ENCODE measurements at places on chromosomes 6 and 20.
A peak's percentile ranks its signal among the peaks of the same experiment; 100 is the strongest.

DNA sequence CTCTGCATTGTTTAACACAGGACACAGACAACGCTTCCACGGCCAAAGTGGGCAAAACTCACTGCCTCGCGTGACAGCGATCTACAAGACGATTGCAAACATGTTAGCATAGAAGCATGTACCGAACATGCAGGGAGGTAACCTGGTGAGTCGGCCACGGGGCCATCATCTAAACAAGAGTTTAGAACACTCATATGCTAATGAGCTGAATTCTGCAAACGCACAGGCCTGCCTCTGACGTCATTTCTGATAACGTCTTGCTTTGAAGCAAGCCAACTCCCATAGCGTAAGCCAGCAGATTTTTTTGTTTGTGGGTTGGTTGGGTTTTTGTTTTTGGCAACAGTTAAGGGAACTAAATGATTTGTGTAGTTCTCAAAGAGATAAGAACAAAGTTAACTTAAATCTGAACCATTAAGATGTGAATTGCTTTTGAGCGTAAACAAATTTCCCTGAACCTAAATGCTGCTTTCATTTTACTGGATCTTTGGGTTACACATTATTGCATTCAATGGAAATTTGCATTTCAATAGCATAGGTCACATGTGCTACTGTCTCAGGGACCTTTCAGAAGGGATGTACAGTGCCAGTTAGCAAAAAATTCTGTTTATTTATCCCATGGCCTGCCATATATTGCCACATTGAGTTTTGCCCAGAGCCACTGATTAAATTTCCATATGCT, 184.5 kb upstream of the PDE10A start:
- no peak for DNase-seq

DNA sequence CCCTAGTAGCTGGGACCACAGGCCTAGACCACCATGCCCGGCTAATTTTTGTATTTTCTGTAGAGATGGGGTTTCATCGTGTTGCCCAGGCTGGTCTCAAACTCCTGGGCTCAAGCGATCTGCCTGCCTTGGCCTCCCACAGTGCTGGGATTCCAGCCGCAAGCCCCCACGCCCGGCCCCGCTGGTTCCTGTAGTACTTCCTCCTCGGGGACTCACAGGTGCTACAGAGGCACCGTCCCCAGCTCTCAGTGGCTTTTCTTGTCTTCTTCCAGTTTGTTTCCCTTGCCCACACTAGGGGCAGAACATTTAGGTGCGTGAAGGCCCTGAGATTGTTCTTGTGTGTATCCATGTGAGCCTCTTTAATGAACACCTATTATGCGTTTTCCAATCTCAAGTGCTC, 773 bp upstream of the ZBP1 start:
- DNase-seq, result no peak

- DNase-seq, result no peak
Observed at GRCh38 chr6:108562503-108562993, 1.8 kb downstream of the FOXO3 start.

GRCh38 chr6:72873433-72873832, 251.6 kb downstream of the KCNQ5 start:
- DNase-seq, result no peak

GRCh38 chr6:28880894-28881780, 42.6 kb downstream of the TRIM27 start:
- DNase-seq, result peak; percentile 53

- DNase-seq, result no peak
Observed at GRCh38 chr20:43721429-43722152, 5.2 kb downstream of the GTSF1L start.

- no peak for DNase-seq
Observed at GRCh38 chr20:58212636-58213035, 15.8 kb downstream of the ANKRD60 start.

DNA sequence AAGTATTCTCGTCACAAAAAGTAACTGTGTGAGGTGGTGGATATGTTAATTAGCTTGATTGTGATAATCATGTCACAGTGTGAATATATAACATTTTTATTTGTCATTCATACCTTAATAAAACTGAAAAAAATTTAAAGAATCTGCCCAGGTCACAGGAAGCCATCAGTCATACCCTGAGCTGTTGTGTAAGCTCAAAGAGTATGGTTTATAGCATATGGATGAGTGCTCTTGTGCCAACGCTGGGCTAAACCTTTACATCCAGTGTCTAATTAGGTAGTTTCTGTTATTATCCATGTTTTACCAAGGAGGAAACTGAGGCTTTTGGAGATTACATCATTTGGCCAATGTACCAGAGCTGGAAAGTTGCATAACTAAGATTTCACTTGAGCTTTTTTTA, 11.4 kb downstream of the PKIG start:
- no peak for DNase-seq

DNA sequence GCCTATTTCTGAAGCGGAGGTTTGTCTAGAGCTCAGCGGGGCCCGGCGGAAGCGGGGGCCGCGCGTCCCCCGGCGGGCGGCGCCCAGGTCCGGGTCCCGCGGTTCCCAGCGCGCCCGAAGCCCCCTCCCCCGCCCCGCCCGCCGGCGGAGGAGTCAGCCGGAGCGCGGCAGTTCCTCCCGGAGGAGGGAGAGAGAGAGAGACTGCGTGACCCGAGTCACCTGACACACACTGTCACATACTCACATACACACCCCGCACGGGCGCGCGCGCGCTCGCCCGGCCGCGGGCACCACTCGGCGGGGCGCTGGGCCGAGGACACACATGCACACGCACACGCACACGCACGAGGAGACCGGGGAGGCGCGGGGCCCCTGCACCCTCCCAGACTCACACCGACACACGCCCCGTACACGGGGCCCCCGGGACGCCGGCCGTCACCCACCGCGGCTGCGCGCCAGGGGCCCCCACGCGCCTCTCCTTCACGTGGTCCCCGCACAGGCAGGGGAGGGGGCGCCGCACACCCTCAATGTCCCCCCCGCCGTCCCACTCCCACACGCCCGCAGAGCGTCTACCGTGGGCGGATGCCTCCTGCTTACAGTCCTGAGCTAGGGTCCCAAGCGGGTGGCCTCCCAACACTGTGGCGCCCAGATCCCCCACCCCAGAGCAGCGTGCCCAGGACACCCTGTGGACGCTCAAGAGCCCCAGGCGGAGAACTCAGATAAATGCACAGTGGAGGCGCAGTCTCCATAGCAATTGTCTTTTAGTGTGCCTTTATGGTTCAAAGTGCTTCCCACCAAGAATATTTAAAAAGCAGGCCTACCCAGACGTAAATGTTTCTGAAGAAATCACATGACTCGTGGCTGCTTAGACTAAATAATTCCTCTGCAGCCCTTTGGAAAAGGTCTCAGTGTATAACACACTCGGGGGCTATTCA, at the start of gene RRAGD:
RRAGD (minus strand) TSS at position 203 of the 935 bp plus-strand sequence. CDS start 280 bp downstream, outside the sequence.
- peak; percentile 82 for DNase-seq

GRCh38 chr6:7954477-7955200, 44.1 kb upstream of the TXNDC5 start:
- no peak for DNase-seq

GRCh38 chr20:20406306-20406705, 38.4 kb downstream of the INSM1 start:
- no peak for DNase-seq

DNA sequence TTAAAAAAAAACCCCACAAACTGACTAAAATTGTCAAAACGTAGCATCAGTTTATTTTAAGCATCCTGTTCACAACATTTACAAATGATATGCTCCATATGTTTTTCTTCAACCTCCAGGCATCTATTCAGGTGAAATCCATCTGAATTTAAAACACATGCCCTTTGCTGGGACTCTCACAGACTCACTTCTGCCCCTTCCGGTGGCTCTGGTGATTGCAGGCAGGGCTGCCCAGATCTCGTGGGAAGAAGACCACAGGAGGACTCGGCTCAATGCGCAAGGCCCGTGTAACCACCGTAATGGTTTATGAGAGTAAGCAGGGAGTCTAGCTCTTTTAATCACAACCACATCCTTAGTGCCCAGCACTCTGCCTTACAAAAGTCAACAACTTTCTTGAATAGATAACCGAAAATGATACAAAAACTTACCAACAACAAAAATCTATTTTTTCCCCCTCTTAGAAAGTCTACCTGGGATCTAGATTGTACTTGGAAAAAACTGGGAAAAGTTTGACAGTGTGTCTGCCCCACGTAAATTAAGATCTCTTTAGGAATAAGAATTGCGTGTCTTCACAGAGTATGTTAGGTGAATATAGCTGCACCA, 139.1 kb downstream of the KIF16B start:
- DNase-seq, result peak; percentile 48

GRCh38 chr20:34083137-34083536, 28.9 kb downstream of the EIF2S2 start:
- no peak for DNase-seq

DNA sequence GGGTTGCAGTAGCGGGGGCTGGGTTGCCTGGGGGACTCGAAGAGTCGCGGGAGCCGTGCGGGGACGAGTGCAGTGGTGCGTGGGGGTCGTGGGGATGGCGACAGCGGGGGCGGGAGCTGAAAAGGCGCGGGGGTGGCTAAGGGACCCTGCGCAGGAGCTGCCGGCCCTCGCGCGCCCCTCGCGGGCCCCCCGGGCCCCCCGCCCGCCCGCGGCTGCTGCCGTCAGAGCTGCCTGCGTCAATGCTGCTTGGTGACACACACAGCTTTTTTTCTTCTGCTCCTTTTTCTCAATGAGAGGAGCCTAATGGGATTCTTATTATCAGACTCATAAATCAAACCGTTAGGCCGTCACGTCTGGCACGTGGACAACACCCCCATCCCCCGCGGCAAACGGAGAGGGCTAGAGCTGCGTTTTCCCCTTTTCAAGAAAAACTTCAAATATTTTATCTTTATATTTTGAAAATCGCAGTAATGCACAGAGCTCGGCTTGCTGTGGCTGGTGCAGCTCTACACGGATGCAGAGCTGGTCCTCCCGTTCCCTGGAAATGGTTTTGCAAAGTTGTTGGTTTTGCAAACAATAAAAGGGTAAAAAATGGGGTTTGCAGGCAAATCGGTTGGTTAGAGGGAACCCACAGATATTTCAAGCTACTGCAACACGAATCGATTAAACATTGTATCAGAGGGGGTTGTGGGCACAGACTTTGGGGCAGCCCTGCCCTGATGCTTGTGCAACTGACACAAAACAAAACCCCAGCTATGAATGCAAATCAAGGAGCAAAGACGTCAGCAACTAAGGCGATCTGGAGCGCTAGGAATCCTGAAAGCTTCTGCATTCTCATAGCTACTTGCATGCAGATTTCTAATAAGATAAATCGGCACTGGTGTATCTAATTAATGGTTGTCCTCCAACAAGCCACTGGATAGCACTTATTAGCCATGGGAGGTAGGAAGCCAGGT, 161.4 kb downstream of the TBXT start:
- no peak for DNase-seq

GRCh38 chr6:27847706-27848105, 64.5 kb downstream of the OR2B2 start:
- no peak for DNase-seq

GRCh38 chr6:134634966-134635365, 314.9 kb downstream of the ALDH8A1 start:
- no peak for DNase-seq

DNA sequence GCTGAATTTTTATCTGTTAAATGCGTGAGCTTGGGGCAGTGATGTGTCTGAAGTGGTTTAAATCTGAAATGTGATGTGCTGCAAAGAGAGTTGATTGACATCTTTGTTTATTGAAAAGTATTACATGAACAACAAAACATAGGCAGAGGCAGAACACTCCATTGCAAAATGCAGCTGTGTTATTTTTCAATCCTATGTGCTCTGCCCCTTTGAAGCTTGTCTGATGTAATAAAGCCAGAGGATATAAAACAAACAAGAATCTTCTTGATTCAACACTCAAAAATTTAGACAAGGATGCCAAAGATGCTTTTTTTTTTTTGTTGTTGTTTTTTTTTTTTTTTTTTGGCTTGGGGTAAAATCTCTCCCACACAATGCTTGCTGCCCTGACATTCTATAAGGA, 482.4 kb upstream of the MMS22L start:
- DNase-seq, result no peak

GRCh38 chr6:11126876-11127275, 15.4 kb upstream of the ERVFRD-1 start:
- DNase-seq, result no peak

DNA sequence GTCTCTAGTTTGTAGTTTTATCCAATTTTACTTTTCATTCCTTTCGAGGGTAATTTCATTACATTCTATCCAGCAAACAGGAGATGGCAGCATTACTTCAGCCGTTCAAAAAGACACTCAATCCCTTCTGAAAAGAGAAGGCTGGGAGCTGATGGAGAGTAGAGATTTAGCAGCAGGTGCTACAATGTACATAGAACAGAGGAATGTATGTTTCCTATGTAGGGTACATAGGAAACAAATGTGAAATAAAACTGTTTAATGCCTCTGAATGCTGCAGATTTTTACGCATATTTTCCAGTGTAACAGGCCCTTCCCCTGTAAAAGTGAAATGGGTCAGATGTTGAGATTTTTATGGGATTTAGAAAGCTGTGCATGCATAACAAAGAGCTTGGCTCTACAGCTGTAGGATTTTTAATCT, 16.0 kb downstream of the RPS12 start:
- no peak for DNase-seq

DNA sequence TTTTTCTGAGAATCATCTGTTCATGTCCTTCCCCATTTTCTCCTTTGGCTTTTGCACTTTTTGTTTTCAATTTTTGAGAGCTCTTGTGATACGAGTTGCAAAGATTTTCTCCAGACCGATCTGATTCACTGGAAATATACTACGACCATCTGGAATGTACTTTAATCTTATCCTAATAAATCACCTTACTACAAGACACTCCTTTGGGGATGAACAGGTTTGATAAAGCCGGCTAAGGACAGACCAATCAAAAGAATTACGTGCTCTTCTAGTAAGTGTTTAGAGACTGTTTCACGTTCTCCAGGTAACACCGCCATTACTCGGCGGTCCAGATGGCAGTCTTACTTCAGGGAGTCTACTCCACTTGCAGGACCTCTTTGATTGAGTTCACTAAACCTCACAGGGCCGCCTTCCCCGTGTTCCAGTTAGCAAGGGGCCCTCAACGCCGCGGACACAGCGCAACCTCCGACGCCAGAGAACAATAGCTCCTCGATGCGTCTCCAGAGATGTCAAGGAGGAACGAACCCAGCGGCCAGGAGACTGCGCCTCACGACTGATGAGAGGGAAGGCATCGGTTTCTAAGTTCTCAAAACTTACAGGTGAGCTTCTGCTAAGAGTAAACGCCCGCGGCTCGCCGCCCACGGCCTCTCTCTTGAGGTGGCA, 920 bp upstream of the WTAP start:
- DNase-seq, result no peak

- no peak for DNase-seq
Observed at GRCh38 chr6:55277646-55278045, 49.6 kb upstream of the GFRAL start.

DNA sequence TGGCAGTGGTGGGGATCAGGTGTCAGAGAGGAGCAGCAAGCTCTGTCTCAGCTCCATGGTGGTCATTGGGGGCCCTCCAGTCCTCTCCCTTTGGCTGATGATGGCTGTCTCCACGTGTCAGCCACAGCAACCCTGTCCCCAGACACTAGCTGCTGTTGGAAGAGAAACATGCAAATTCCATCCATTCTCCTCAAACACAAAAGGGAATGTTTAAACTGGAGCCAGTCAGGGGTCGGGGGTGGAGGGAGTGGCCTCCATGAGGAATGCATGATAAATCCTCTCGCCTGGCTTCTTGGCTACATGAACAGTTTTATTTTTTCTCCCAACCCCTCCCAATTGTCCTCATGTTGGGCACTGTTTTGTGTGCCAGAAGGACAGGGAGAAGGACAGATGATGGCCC, 86.4 kb downstream of the EDN3 start:
- no peak for DNase-seq

- no peak for DNase-seq
Observed at GRCh38 chr6:157221817-157222175, 101.5 kb downstream of the TMEM242 start.

All from GM10248 (cell line).